ENCODE measurements at places on chromosomes 16 and 17. TPM values are rescaled to one million over a fixed set of nuclear protein-coding genes. Genes with fewer than 3 reads are reported as not detected.
A peak's percentile ranks its signal among the peaks of the same experiment; 100 is the strongest.

GRCh38 chr17:36851250-36851649 lies 86.0 kb upstream of the LHX1 start:
- peak; percentile 69 for DNase-seq

- DNase-seq = no peak
Measured at GRCh38 chr17:45838751-45839295, 5.9 kb upstream of the SPPL2C start.

- no peak for DNase-seq
Measured at GRCh38 chr16:12317856-12318537, 341.5 kb downstream of the SNX29 start.

- peak; percentile 23 for DNase-seq
Measured at GRCh38 chr16:77674888-77675287, 47.4 kb upstream of the NUDT7 start.

DNA sequence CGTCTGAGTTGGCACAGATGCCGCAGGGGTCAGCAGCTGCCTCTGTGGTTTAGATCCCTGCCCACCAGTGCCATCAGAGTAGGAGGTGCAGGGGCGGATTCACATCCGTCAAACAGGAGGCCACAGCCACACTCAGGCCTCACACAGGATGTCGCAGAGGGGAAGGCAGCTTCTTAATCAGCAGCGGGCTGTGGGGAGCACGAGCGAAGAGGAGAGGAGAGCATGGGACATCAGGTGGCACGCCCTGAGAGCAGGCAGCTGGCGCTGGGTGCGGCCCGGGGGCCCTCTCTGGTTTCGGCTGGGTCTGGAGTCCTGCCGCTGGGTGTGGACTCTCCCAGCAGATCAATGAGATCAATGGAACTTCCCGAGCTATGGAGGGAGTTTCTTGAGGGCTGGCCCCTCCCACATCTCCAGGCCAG lies 9.6 kb downstream of the LLGL2 start:
- DNase-seq = no peak

Gene PRDM7
- not detected for total RNA-seq

Gene MVD
- 28.1 TPM for total RNA-seq

Gene PIPOX
- total RNA-seq = 0.23 TPM

Gene TPSD1
- total RNA-seq = not detected

Gene RGS9
- total RNA-seq = 3.8 TPM
